ENCODE measurements at places on chromosomes 7 and 10.

DNA sequence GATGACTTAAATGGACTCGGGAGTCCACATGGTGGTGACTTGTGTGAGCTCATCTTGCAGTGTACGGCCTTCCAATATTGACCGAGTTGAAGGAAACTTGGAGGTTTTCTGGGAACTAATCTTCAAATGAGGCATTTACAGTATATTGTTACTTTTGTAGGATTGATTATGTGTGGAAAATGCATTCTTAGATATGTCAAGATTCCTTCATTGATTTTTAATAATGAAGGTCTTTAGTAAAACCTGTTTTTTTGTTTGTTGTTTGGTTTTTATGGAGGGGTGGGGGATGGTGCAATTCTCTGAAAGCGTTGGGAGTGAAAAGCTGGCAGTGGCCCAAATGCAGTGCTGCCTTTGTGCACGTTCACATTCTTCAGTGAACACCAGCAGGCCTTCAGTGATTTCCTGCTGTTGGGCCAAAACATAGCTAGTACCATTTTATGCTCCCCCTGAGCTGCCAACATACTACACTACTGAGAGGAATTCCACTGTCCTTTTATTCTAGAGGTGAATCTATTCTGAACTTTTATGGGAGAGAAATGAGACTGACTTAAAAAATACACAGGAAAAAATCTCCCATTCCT, 50.4 kb downstream of the CCNY start:
- peak; percentile 69 for DNase-seq

- peak; percentile 22 for DNase-seq
Measured at GRCh38 chr7:3897430-3898372, 596.6 kb downstream of the SDK1 start.

DNA sequence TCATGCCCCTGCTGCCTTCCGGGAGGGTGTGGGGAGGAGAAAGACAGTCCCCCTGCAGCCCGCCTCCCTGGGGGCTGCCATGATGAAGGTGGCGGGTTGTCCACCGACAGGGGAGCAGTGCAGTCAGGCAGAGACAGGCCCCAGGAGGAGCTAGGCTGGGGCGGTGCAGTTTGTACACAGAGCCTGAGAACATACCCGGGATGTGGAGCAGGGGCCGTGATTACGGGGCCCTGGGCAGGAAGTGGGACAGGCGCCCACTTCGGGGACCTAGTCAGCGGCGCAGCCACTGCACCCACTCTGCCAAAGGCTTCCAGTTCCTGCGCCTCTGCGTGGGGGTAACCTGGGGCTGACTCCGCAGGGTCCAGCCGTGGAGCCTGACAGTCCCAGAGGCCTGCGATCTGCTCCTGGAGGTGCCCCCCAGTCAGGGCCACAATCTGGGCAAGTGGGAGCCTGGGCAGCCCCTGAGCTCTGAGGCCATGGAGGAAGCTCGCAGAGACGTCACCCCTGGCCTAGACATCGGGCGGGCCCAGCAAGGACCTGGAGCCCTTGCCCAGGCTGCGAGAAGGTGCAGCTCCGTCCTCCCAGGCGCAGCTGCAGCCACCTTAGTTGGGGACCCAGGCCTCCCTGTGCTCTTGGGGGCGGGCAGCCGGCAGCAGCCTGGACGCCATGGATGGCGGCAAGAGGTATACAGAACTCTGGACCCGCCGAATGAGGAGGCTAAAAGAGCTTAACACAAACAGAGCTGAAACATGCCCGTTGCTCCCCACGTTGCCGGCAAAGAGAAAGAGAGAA, 1356.8 kb downstream of the XPNPEP1 start:
- no peak for DNase-seq

GRCh38 chr10:71357792-71358265, 38.8 kb downstream of the SLC29A3 start:
- DNase-seq, result no peak

- DNase-seq, result peak; percentile 63
Measured at GRCh38 chr10:58335306-58336005, 650 bp downstream of the UBE2D1 start.
